ENCODE measurements at places on chromosomes 3 and 15.

GRCh38 chr3:100324044-100324443, 10.5 kb upstream of the NIT2 start:
- H3K27ac ChIP-seq: no peak overlapping the region
- H3K4me3 ChIP-seq: no peak overlapping the region
- DNase-seq: no peak
- no peaks in the 10 kb centered on the region for H3K27me3 ChIP-seq

DNA sequence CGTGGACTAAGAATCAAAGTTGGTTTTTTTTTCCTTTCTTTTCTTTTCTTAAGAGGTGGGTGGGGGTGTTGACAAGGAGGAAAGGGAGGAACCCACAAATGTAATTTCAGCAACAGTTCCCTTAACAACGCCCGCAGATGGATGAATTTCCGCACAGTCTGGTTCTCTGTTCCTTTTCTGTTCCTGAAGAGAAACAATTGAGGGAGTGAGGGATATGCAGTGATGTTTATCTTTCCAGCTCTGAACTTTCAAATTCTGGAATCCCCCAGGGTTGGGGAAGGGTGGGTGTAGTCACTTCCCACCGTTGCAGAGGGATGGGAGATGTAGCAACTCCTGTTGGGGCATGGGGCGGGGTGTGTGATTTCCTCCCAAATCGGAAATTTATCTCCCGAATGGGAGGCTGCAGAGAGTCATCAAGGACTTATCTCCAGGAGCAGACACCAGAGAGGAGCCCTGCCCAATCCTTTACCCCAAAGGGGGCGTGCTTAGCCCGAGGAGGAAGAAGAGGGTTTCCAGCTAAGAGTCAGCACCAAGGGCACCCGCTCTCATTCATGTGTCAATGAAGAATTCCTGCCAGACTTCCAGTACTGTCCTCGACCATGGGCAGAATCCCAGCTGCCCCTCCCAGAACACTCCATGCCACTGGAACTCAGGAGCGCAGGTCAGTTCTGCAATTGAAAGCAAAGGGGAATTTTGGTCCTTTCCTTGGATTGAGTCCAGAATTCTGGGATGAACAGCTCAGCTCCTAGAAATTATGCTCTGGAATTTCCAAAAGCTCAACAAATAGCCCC, 35.0 kb upstream of the CFAP161 start:
- H3K27me3 ChIP-seq: no peaks in the 10 kb centered on the region
- no peak overlapping the region for H3K27ac ChIP-seq
- no peaks in the 10 kb centered on the region for H3K36me3 ChIP-seq
- DNase-seq: peak; percentile 46

DNA sequence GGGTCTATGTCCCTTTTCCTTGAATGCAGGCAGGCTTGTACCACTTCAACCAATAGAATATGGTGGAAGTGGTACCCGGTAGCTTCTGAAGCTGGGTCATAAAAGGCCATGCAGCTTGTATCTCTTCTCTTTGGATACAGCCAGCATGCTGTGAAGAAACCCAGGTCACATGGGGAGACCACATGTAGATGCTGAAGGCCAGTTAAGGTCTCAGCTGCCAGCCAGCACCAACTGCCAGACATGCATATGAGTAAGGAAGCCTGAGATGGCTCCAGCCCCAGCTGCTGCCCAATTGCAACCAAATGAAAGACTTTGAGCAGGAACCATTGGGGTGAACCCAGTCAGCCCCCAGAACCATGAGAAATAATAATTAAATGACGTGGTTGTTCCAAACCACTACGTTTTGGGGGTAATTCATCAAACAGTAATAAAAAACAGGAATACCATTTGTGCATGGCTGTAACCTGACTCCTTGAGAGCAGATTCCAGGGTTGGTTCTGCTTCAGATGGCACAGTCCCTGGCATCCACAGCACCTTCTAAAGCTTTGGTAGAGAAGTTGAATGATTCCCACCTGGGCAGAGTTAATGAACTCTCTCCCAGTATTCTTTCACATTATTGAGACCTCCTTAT, 3.8 kb downstream of the RBP2 start:
- H3K27ac ChIP-seq: peak overlapping the region; percentile 86
- no peak overlapping the region for H3K4me3 ChIP-seq
- H3K27me3 ChIP-seq: no peaks in the 10 kb centered on the region
- no peaks in the 10 kb centered on the region for H3K36me3 ChIP-seq

DNA sequence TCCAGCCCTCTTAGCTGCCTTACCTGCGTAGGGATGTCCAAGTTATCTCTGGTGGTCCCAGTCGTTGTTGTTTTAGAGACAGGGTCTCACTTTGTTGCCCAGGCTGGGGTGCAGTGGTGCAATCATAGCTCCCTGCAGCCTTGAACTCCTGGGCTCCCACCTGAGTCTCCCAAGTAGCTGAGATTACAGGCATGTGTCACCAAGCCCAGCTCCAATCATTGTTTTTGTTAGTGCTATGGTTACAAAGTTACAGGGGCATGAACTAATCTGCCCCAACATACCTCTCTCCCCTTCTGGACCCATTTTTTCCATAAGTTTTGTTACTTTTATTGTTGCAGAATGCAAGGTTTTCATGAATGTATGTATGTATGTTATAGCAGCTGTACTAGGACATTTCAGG, 54.7 kb downstream of the CTDSPL2 start:
- peaks cover 22% of the 10 kb centered on the region for H3K36me3 ChIP-seq
- H3K27ac ChIP-seq: no peak overlapping the region
- no peak overlapping the region for H3K4me3 ChIP-seq
- no peak for DNase-seq
- H3K4me1 ChIP-seq: no peaks in the 10 kb centered on the region
- H3K27me3 ChIP-seq: no peaks in the 10 kb centered on the region

- H3K4me3 ChIP-seq: no peak overlapping the region
- DNase-seq: no peak
- H3K4me1 ChIP-seq: no peaks in the 10 kb centered on the region
- no peaks in the 10 kb centered on the region for H3K27me3 ChIP-seq
These were observed 483.7 kb upstream of the FRG2C start for GRCh38 chr3:75180235-75180944.

- no peak overlapping the region for H3K4me3 ChIP-seq
- peaks cover 84% of the 10 kb centered on the region for H3K36me3 ChIP-seq
- H3K4me1 ChIP-seq: no peaks in the 10 kb centered on the region
- H3K27ac ChIP-seq: no peak overlapping the region
These were observed 144.1 kb downstream of the VPS13C start for GRCh38 chr15:61916104-61916503.

GRCh38 chr15:69972436-69972835, 125.3 kb downstream of the TLE3 start:
- DNase-seq: no peak
- H3K27ac ChIP-seq: no peak overlapping the region
- no peak overlapping the region for H3K4me3 ChIP-seq
- no peaks in the 10 kb centered on the region for H3K36me3 ChIP-seq

GRCh38 chr15:80667936-80668335, 27.2 kb upstream of the ABHD17C start:
- no peak overlapping the region for H3K27ac ChIP-seq
- no peaks in the 10 kb centered on the region for H3K27me3 ChIP-seq
- no peak overlapping the region for H3K4me3 ChIP-seq

DNA sequence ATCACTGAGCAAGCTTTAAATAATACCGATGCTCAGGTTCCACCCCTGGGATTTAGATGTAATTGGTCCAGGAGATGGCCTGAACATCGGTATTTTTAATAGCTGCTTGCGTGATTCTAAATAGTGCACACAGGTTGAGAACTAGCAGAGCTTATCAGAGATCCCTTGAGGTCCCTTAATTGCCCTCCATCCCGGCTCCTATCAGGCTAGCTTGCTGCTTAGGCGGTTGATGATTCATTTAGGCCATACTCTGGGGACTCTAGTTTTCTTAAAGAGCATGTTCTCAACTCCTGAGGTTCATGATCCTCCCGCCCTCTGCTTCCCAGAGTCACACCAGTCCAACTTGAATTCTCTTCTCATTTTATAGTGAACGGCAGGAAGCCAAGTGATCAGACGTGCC, 280.3 kb downstream of the FEZF2 start:
- no peak overlapping the region for H3K27ac ChIP-seq
- no peaks in the 10 kb centered on the region for H3K4me1 ChIP-seq
- no peak for DNase-seq
- H3K4me3 ChIP-seq: no peak overlapping the region
- no peaks in the 10 kb centered on the region for H3K27me3 ChIP-seq

DNA sequence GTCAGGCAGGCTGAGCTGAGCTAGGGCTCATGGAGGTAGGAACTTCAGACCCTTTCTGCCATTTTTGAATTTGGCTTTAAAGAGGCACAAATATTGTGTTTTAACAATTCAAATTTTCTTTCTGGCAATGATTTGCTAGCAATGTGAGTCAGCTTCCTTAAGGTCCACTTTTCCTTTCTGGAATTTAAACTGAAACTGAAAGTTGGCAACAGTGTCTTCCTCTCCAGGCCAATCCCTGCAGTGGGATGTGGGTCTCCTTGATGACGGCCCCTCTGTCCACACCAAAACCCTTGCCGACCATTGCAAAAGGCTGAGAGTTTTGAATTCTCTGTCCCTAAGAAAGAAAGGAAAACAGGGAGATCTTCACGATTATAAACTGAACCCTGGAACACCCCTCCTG, 27.1 kb downstream of the RPSA start:
- no peaks in the 10 kb centered on the region for H3K27me3 ChIP-seq
- H3K36me3 ChIP-seq: no peaks in the 10 kb centered on the region
- H3K4me1 ChIP-seq: no peaks in the 10 kb centered on the region
- H3K27ac ChIP-seq: no peak overlapping the region
- no peak overlapping the region for H3K4me3 ChIP-seq
- no peak for DNase-seq

GRCh38 chr15:70475407-70475781, 288.0 kb downstream of the UACA start:
- DNase-seq: no peak
- H3K36me3 ChIP-seq: no peaks in the 10 kb centered on the region
- no peak overlapping the region for H3K27ac ChIP-seq
- H3K4me3 ChIP-seq: no peak overlapping the region
- H3K27me3 ChIP-seq: no peaks in the 10 kb centered on the region

GRCh38 chr3:160477750-160478149, 28.2 kb upstream of the TRIM59 start:
- H3K27ac ChIP-seq: no peak overlapping the region
- no peaks in the 10 kb centered on the region for H3K27me3 ChIP-seq
- no peaks in the 10 kb centered on the region for H3K36me3 ChIP-seq
- H3K4me1 ChIP-seq: no peaks in the 10 kb centered on the region

DNA sequence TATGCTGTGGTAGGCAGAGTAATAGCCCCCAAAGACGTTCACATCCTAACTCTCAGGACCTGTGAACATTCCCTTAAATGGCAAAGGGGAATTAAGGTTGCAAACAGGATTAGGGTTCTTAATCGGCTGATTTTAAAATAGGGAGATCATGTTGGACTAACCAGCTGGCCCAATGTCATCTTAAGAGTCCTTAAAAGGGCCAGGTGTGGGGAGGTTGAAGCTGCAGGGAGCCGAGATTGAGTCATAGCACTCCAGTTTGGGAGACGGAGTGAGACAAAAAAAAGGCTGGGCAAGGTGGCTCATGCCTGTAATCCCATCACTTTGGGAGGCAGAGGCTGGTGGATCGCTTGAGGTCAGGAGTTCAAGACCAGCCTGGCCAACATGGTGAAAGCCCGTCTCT, 1.6 kb upstream of the FLNB start:
- H3K36me3 ChIP-seq: no peaks in the 10 kb centered on the region
- no peak for DNase-seq
- H3K27ac ChIP-seq: no peak overlapping the region
- no peak overlapping the region for H3K4me3 ChIP-seq
- no peaks in the 10 kb centered on the region for H3K27me3 ChIP-seq

DNA sequence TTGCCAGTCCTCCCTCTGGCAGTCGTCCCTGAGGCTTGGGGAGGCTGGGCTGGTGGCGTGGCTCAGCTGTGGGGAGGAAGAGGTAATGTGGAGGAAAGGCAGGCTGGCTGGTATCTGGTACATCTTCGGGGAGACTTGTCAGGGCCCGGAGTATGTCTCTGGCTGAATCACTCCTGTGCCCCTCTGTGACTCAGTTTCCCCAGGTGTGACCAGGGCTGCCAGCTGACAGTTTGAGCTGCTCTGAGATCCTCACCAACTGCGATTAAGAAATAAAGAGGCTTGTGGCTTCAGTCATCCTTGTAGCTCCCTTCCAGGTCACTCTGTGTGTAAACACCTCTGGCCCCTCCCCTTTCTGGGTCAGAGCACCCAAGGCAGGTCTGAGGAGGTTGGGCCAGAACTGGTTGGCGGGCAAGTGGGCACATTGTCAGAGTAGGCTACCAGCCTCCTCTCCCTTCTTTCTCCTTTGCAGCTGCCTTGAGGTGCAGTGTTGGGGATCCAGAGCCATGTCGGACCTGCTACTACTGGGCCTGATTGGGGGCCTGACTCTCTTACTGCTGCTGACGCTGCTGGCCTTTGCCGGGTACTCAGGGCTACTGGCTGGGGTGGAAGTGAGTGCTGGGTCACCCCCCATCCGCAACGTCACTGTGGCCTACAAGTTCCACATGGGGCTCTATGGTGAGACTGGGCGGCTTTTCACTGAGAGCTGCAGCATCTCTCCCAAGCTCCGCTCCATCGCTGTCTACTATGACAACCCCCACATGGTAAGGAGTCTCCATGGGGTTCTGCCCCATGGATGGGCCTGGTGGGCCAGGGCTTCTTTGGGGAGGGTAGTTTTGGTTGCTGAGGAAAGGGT, 3.0 kb downstream of the TEX264 start:
- H3K4me3 ChIP-seq: no peak overlapping the region
- H3K36me3 ChIP-seq: no peaks in the 10 kb centered on the region
- no peak for DNase-seq
- no peak overlapping the region for H3K27ac ChIP-seq
- no peaks in the 10 kb centered on the region for H3K27me3 ChIP-seq

DNA sequence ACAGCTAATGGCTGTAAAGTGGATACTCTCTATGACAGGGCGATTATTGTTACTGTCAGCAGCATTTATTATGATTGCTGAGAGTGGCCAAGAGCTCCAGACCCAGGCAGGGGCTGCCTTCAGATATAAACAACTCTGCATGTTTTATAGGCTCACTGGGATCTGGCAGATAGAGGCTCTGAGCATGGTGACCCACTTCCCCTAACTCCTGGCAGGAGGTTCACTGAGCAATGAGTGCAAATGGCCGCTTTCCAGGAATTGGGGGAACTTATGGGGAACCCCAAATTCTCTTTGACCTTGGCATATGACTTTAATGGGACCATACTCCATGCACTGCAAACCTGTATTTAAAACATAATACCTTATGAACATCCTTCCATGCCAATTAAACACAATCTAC, 59.0 kb downstream of the SCN5A start:
- no peak for DNase-seq
- H3K27ac ChIP-seq: no peak overlapping the region
- H3K27me3 ChIP-seq: no peaks in the 10 kb centered on the region
- no peak overlapping the region for H3K4me3 ChIP-seq
- H3K4me1 ChIP-seq: no peaks in the 10 kb centered on the region

GRCh38 chr3:164375995-164376394, 702.3 kb downstream of the SI start:
- no peak overlapping the region for H3K27ac ChIP-seq
- no peak overlapping the region for H3K4me3 ChIP-seq
- no peak for DNase-seq
- no peaks in the 10 kb centered on the region for H3K36me3 ChIP-seq

GRCh38 chr15:73225358-73226015, 143.3 kb downstream of the HCN4 start:
- no peak overlapping the region for H3K4me3 ChIP-seq
- H3K4me1 ChIP-seq: peaks cover 6% of the 10 kb centered on the region
- H3K36me3 ChIP-seq: no peaks in the 10 kb centered on the region
